ENCODE measurements at places on chromosomes 2 and 18.

DNA sequence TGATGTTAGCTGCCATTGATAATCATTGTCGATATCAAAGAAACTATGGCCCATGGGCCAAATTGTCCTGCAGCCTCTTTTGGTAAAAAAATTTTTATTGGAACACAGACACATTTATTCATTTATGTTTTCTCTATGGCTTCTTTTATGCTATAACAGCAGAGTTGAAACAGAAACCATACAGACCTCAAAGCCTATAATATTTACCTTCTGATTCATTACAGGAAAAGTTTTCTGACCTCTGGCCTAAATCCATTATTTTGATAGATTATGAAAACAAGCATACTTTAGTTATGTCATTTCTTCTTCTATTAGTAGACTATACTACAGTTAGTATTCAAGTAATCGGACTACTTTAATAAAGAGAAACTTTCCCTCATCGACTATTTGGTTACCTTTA lies 349.7 kb upstream of the GALNT5 start:
- DNase-seq, result no peak

DNA sequence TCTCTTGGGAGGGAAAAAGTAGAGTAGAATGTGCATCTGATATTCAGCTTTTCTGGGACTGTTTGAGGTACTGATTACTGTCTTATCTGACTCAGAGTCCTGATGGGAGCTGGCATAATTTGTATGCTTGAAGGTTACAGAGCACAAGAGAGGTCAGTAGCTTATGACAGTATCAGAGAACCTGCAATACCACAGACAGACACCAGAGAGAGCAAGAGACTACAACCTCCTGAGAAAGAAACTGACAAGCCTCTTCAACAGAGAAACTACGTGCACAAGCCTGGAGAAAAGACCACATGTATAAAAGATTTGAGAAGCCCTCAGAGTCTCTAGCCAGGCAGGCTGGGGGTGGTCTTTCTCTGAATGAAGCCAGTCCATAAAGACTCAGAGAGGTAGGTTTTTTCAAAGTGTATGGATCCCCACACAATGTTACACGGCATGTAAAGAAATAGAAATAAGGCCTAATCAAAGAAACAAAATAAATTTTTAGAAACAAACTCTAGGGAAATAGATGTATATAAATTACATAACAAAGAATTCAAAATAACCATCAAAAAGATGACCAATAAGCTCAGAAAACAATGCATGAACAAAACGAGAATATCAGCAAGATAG lies 568.3 kb downstream of the LRRTM4 start:
- DNase-seq, result no peak

DNA sequence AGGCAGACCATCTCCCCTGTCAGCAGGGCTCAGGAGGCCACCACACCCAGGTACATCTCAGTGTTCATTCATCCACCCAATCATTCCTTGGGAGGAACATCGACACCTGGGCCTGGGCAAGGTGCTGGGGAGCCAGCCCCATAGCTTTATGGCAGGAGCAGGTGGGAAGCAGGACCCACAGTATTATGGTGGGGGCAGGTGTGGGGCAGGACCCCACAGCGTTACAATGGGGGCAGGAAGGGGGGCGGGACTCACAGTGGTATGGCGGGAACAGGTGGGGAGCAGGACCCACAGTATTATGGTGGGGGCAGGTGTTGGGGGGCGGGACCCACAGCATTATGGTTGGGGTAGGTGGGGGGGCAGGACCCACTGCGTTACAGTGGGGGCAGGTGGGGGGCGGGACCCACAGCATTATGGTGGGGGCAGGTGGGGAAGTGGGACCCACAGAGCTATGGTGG lies 128.9 kb upstream of the HS6ST1 start:
- DNase-seq, result no peak

GRCh38 chr2:241091734-241092445 lies 10.2 kb downstream of the MTERF4 start:
- DNase-seq, result no peak

GRCh38 chr2:69917852-69918251 lies 2.9 kb downstream of the MXD1 start:
- DNase-seq, result no peak

DNA sequence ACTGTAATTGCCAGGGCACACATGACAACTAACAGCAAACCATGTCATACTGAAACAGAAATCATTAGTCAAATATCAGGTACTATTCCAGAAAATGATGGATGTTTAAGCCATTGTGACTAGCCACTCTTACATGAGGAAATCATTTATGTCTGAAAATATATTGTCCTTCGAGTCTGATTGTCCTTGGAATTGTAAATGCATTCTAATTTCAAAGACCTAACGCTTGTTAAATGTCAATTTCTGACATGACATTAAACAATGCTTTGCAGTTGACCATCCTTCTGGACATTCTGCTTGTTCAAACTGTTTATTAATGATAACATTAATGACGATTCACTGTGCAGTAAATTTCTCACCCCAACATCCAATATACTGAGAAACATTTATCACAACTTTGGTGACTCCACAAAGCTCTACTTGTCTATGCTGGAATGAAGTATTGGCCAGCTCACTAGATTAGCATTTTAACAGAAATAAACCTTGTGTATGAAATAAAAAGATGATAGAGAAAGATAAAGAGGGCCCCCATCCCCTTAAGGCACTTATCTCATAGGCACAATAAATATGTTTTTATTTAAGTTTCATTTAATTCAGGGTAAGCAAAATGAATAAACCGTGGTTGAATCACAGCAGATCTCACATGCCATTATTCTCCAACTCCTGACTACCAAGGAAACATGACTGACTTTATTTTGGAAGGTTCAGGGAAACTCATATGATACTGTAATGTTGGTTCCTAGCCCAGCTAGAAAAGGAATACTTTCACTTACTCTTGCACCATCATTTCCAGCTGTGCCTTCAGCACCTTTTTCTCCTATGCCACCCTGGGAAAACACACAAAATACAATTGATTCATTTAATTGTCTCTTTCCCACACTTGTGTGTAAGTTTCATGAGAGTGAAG lies 82.3 kb downstream of the COL3A1 start:
- no peak for DNase-seq

DNA sequence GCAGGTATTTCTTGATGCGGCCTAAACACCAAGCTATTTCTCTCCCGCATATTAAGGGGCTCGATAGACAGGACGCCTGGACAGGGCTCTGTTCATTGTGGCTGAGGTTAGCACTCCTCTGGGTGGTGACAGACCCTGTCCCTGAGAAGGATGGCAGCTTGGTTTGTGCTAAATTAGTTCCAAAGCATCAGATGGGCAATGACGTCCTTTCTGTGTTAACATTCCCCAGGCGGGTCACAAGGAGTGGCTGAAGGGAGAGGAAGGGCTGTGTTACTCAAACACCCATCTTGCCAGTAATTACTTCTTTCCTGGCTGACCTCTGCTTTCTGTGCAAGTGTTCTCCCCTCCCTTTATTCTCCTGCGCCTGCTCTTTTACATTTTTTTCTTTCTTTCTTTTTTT lies 75.0 kb downstream of the TMEM247 start:
- no peak for DNase-seq

GRCh38 chr2:62305421-62306176 lies 109.7 kb downstream of the B3GNT2 start:
- DNase-seq, result no peak

DNA sequence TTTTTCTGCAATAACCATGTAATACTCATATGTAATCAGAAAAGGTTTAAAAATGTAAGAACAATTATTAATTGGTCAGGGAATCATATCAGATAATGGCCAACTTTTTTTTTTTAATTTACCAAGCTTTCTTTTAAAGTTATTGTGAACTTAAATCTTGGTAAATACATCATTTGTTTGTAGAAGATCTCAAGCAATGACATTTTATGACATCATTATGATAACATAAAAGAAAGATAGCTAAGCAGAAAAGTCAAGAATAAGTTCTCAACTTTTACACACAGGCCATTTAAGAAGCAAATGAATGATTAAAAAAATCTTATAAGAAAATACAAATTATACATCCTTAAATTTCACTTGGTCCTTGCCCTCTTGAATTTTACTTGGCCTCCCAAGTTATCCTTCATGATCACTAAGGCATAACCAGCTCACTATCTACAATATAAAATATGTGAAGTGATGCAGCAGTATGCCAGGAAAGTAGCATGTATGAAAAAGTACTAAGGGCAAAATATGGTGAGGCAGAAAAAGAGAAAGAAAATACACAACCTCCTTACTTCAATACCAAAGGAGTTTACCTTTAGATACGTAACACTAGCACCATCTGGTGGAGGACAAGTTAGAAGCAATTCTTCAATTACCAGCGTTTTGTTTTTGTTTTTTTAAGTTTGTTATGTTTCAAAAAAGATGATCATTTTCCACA lies 116.6 kb downstream of the SRBD1 start:
- DNase-seq, result no peak

DNA sequence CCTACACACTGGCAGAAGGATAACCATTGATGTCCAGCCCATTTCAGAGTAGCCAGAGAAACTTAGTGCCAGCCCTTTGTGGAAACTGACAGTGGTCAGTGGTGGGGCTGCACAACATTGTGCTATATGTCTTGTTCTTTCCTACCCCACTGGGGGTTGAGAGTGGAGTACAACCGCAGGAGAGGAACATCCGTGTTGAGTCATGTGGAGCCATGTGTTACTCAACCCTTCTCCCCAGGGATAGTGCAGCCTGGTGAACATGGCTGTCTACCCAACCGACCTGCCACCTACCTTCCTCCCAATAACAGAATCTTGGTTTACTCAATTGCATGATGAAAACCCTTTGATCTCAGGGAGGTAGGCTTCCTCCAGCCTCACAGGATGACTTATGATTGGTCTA lies 65.3 kb upstream of the MAPK4 start:
- no peak for DNase-seq
